ENCODE measurements at places on chromosomes 4 and X.

DNA sequence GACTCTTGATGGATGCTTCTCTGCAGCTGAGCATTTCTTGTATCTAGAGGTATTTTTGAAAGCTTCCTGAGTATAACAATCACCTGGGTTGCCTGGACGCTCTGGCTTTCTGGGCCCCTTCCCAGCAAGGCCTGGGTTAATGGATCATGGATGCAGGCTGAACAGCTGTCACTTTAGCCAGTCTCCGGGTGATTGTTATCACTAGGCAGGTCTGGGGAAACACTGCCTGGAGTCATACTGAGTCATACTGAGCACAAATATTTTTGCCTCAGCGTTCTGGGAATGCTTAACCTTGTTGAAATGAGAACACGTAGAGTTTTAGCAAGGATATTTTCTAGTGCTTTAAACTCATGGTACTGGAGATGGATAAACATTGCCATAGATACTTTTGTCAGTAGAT lies 102.6 kb downstream of the PHEX start:
- DNase-seq = no peak

- DNase-seq = no peak
These were observed 192.4 kb upstream of the GPC4 start for GRCh38 chrX:133607419-133608348.

DNA sequence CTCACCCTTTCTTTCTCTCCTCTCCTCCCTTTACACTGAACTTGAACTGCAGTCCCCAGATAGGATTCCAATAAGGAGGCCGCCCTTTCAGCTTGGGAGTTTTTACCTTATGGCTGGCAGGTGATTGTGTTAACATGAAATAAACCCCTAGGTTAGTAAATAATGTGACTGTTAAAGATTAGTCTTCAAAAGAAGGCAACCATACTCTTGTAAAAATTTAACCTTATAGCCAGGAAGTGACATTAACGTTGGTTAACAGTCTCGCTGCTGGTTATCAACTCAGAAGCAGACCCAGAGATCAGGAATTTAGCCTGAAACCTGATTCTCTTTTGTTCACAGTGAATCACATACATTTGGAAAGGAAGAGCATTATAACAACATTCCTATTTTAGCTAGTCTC lies 15.2 kb downstream of the FHDC1 start:
- no peak for DNase-seq

GRCh38 chr4:5683566-5683965 lies 24.8 kb downstream of the EVC2 start:
- DNase-seq = no peak

DNA sequence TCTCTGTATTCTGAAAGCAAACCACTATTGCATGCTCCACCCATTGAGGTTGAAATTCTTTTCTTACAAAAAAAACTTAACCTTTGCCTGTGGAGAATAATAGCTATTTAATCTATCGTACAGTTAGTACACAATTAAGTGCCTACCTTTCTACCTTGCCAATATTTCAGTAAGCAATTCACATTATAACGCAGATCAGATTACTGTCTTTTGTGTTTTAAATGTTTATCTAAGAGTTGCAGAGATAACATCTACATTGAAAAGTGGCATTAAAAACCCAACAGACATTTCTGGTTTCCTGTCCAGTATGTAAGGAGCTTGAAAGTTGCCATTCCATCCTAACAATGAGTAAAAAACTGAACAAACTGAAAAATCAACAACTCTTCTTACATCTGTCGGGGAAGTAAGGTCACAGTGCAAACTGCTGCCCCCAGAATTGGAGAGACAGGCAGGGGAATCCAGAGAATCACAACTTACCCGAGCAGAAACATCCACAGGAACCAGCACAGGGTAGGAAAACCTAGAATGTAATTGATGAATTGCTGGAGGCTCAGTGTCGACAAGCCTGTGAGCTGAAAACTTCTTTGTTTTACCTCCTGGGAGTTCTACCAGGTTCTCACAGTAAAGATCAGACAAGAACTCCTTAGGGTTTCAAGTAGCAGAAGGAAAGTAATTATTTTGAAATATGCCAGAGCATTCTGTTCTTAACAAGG lies 27.3 kb upstream of the ACSL4 start:
- no peak for DNase-seq

- no peak for DNase-seq
These were observed 1390.2 kb downstream of the C4orf33 start for GRCh38 chr4:130486186-130486585.

GRCh38 chrX:40172401-40173142 lies 74.8 kb upstream of the BCOR start:
- no peak for DNase-seq

GRCh38 chr4:18934197-18934596 lies 912.6 kb upstream of the LCORL start:
- no peak for DNase-seq

GRCh38 chr4:119313237-119313636 lies 8.7 kb downstream of the FABP2 start:
- DNase-seq = no peak

- no peak for DNase-seq
These were observed 59.1 kb downstream of the PRPS1 start for GRCh38 chrX:107687445-107687844.

DNA sequence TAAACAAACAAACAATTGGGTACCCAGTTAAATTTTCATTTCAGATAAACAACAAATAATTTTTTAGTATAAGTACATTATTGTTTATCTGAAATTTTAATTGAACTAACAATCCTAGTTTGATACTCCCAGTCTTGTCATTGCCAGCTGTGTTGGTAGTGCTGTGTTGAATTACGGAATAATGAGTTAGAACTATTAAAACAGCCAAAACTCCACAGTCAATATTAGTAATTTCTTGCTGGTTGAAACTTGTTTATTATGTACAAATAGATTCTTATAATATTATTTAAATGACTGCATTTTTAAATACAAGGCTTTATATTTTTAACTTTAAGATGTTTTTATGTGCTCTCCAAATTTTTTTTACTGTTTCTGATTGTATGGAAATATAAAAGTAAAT lies 2.9 kb downstream of the CXCL8 start:
- no peak for DNase-seq

All from NCI-H187 treated with DMSO at 0.1 percent for 48 hours (cell line).